Activated CD4-positive, CD25-positive, alpha-beta regulatory T cell (primary cell): ENCODE measurements at places on chromosomes 7 and 10.

- DNase-seq = no peak
These were observed 14.9 kb upstream of the GIMAP8 start for GRCh38 chr7:150435390-150436073.

- DNase-seq = no peak
These were observed 59.6 kb downstream of the PKD1L1 start for GRCh38 chr7:47888371-47889265.

DNA sequence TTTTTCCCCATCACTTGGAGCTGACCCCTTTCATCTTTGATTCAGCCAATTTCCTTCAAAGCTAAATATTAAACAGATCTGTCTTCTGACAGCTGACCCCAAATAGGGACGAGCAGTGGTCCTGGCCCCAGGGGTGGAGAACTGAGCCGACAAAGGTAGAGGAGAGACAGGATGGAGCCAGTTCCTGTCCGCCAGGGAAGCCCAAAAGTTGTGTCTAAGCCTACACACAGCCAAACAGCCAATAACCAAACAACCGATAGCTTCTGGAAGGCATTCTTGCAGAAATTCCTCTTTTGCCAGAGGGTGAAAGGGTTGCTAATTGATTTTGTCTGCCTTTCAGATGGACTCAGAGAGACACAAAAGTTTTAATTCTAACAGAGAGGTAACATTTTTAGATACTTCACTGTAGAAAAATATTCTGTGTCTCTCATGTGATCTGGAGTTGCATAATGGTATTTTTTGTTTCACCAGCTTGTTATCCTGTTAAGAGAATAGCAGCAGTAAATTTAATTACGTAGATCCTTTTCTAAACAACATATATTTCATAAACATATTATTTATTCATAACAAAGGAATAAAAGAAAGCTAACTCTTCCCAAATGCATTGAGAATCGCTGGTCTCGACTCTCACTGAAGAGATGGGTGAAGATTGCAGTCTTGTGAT, 161.7 kb upstream of the LYZL1 start:
- no peak for DNase-seq

- no peak for DNase-seq
These were observed 4.9 kb upstream of the RRP12 start for GRCh38 chr10:97406064-97406463.

GRCh38 chr10:88920198-88920597, 32.4 kb downstream of the ACTA2 start:
- no peak for DNase-seq

DNA sequence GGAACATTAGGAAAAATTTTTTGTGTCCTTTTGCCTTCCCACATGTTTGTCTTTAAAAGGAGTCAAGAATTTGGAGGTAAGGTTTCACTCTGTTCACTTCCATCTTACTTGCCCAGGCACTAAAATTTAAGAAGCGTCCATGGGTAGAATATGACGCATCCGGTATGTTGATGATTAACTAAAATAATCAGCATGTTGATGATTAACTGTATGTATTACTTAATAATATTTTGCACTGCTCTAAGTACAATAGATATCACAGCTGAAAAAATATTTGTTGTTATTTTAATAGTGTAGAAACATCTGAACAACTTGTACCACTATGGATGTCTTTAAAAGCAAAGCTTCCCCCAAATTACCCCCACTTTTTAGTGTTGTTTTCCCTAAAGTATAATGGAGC, 11.5 kb downstream of the ANKRD22 start:
- DNase-seq = no peak

DNA sequence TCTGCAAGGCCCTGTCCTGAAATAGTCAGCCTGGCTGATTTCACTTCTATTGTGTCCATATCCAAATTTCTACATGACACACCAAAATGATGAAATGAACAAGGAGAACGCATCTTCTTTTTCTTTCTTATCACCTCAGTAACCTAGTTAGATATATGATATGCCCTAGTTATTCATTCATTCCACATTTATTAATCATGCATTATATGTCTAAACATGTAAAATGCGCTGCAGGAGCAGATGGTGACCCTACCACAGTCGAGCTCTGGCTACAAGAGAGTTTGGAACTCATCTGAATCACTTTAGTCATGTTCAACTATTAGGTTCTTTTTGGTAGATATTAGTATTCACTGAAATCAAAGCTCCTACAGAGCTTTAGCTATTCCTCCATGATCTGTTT, 31.8 kb upstream of the VPS41 start:
- no peak for DNase-seq

- DNase-seq = no peak
These were observed 77.3 kb downstream of the CDC14C start for GRCh38 chr7:49001610-49002033.
